PC-3 (cell line): ENCODE measurements at places on chromosomes 3 and 15.

GRCh38 chr3:100033184-100033583 lies 81.1 kb downstream of the FILIP1L start:
- peak; percentile 25 for DNase-seq

DNA sequence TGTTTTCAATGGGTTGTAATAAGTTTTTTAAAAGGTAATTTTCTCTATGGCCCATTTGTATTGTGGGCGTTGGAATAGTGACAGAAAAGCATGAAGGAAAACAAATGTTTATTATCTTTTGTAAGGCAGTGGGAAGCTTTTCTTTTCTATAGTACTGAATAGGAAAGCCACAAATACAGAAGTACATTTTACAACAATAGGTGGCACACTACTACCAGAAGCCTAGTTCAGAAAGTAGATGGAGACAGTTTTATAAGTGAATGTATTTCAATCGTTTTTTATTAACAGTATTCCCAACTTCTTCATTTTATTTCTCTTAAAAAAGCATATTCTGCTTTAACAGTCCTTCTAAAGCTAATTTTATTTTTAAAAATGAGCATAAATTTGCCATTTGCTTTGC lies 296.7 kb downstream of the PTPRG start:
- peak; percentile 4 for DNase-seq

DNA sequence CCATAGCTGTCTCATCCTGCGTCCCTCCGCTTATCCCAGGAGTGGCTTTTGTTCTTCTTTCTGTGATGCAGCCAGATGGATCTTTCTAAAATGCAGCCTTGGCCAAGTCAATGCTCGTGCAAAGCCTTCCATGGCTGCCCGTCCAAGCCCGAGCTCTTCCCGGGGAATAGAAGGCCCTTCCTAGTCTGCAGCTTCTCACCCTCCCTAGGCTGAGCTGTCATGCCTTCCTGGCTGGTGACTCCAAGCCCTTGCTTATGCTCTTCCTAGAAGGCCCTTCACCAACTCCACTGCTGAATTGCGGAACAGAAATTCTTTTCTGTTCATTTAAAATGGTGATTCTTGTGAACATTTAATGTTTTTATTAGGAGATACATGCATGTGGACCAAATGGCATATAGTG lies 95.9 kb downstream of the SMAD6 start:
- no peak for DNase-seq

- DNase-seq, result peak; percentile 89
Measured at GRCh38 chr15:89836267-89837133, 21.8 kb upstream of the ANPEP start.

- no peak for DNase-seq
Measured at GRCh38 chr3:122919291-122919610, 108.3 kb downstream of the SEMA5B start.

GRCh38 chr3:151479452-151479851 lies 18.6 kb upstream of the IGSF10 start:
- DNase-seq, result no peak

- DNase-seq, result no peak
Measured at GRCh38 chr15:48103647-48104046, 17.1 kb upstream of the SLC24A5 start.

GRCh38 chr15:90388462-90389380 lies 679 bp downstream of the IQGAP1 start:
- peak; percentile 59 for DNase-seq

DNA sequence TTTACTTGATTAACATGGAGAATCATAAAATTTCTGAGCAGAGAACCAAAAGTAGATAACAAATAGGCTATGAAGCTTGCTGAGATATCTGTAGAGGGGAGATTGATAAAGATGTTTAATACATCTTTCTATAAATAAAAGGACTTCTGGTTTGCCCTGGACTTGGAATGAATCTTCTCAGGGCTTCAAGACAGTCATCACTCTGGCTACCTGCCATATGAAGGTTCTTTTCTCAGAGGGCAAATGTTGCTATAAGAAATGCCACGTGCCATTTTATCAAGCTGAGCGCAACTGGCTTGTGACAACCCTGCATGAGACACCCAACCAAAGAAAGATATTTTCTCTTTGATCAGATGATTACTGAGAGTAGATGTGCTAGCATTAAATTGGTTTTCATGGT lies 192.5 kb downstream of the WNT5A start:
- DNase-seq, result no peak

DNA sequence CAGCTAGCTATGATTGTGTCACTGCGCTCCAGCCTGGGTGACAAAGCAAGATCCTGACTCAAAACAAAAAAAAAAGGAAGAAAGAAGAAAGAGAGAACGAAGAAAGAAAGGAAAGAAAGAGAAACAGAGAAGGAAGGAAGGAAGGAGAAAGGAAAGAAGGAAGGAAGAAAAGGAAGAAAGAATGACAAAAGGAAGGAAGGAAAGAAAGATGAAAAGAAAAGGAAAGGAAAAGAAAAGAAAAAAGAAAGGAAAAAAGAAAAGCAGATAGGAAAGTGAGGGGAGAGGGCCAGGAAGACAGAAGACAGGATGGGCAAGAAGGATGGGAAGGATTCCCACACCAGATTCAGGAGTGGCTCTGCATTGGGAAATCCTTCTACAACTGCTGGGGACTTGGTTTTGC lies 44.9 kb downstream of the GOLGA6L2 start:
- no peak for DNase-seq
